ENCODE measurements at places on chromosomes 12 and 14.

DNA sequence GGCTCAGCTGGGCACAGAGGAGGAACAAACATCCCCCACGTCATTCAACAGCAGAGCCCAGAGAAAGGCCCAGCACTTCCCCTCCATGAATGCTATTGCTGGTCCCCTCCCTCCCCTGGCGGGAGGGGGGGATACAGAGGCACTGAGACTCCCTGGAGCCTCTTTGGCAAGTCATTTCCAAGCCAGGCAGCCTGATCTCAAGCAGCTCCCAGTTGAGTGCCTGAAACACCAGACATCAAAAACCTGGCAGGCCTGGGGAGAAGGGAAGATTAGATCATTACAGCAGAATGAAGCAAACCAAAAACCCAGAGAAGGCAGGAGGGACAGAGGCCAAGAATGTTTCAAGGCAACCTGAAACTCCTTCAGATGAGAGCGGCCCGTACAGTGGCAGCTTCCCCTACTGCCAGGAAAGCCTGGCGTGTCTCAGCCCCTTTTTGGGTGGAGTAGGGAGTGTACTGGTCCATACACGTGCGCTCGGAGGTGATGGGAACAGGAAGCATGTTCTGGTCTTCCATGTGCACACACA is 92.1 kb downstream of the LRRC74A start:
- no peak for DNase-seq

DNA sequence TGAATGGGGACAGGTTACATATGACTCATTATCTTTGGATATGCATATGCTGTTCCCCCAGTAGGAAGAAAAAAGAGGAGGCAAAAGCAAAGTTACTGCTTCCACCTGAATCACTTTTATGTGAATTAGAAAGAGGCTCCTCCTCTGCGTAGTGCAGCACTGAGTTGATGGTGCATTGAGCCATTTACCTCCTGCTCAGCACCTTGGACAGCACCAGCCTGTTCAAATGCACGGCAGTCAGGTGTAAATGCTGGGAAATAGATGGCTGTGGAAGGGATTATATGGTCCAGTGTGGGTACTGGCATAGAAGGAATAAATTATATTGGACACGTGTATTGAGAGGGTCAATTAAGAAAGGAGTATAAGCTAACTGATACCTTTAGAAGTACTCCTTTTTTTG is 541.9 kb upstream of the SEL1L start:
- DNase-seq, result peak; percentile 84

DNA sequence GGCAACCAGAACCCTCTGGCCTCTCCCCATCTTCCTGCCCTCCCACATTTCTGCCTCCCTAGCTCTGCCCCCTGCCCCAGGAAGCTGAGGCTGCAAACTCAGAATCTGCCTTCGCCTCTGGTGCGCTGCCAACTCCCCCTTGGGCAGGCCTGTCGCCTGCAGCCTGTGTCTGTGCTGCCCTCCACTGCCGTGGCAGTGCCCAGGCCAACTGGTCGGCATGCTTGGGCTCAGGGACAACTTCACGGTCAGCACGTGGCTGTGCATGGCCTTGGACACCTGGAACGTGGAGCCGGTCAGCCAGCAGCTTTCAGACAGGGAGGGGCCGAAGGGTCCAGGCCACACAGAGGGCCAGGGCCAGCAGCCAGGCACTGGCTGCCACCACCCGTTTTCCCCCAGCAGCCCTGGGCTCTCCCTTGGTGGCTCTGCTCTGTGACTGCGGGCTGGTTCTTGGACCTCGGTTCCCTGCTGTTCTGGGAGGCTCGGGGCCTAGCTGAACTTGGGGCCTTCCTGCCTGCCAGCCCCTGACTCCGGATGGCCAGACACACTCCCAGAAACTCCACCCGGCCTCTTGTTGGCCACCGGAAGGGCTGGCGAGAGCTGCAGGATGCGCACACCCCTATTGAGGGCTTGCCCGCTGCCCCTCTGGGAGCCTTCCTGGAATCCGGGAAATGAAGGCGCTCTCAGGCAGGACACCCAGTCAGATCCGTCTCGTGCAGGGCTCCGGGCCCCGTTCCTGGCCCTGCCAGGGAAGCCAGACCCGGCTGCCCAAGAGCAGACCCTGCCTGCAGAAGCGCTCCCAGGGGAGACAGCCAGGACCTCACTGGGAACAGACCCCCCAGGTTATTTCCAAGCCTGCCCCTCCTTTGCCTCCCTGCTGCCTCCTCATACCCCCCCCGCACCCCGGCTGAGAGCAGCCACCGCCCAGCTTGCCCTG is 34.2 kb upstream of the PPP1R13B start:
- no peak for DNase-seq

GRCh38 chr14:99840774-99841305 is 47.6 kb downstream of the EML1 start:
- DNase-seq, result no peak

DNA sequence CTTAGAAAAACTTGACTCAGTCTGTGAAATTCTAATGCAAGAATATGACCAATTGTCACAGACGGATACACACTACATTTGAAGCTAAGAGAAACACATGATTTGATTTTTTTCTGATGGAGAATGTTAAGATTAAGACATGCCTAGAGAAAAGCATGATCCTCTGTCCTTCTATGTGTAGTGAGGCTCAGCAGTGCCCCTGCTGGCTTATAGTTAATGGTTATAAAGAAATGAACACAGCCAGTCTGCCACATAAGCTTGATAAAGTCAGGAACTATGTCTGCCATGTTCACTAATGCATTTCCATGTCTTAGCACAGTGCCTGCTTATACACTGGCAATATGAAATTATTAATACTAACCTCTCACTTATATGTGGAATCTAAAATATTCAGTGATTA is 168.1 kb upstream of the DAAM1 start:
- no peak for DNase-seq

DNA sequence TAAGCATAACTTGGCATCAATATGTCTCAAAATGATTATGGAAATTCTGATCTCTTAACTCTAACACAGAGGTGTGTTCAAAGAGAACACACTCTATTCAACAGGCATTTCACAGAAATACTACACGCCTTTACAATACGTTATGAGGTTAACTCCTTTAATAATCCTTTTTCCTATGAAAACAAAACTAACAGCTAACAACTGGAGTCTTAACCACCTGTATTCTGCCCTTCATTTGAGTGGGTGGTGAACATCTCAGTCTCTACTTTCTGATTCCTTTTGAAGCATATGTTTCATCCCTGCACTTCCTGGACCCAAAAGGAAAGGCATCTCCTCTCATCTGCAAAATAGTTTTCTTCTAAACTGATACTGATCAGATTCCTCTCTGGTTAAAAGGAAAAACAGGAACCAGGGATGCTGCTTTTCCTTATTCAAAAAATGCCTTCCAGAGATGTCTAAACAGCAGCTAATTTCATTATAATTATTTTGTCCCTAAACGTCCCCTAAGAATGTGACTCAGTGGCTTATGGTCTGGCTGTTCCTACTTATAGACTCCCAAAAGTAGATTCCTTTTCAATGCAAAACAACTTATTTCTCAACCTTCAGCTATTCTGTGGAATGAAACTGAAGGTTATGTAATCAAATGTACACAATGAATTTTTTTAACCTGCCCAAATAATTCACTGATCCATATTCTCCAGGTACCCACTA is 24.1 kb downstream of the ITPR2 start:
- DNase-seq, result no peak

- DNase-seq, result no peak
These were observed 26.8 kb downstream of the EMP1 start for GRCh38 chr12:13223179-13223804.

- DNase-seq, result no peak
These were observed 118.3 kb downstream of the MGAT4C start for GRCh38 chr12:86137936-86138335.

DNA sequence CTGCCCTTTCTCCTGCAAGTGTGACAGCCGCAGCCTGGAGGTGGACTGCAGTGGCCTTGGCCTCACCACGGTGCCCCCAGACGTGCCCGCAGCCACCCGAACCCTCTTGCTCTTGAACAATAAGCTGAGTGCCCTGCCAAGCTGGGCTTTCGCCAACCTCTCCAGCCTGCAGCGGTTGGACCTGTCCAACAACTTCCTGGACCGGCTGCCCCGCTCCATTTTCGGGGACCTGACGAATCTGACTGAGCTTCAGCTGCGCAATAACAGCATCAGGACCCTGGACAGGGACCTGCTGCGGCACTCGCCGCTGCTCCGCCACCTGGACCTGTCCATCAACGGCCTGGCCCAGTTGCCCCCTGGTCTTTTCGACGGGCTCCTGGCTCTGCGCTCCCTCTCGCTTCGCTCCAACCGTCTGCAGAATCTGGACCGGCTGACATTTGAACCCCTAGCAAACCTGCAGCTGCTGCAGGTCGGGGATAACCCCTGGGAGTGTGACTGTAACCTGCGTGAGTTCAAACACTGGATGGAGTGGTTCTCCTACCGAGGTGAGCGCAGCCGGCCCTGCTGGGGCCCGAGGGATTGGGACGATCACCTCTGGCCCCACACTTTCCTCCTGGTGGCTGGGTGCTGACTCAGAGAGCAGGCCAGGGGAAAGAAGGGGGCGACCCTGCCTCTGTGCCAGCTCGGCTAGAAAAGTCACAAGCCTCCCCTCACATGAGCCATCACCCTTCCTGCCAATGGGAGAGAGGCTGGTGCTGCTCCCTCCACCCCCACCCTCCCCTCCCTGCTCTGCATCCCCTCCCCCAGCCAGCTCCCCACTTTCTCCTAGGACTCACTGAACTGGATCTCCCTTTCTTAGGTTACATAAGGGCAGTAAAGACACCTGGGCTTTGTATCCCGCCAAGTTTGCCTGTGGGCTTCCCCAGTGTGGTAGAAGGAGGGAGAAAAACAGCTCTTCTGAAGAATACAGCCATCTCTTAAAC is 10.9 kb downstream of the LRTM2 start:
- peak; percentile 85 for DNase-seq

DNA sequence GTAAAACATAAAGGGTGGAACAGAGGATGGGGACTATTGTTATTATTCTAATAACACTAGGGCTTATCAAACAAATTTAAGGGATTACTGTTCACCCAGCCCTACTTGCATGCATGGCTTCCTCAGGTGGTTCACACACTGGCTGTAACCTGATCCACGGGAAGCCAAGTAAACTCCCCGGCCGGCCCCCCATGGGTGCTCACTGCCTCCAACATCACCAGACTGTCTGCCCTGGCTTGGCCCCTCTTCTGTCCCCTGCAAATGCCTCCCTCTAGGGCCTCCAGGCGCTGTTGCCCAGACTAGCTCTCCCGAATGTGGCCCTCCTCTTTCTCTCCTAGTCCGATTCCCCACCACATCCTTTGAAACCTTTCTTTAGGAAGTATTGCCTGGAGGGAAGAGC is 18.6 kb downstream of the FAIM2 start:
- DNase-seq, result peak; percentile 37

DNA sequence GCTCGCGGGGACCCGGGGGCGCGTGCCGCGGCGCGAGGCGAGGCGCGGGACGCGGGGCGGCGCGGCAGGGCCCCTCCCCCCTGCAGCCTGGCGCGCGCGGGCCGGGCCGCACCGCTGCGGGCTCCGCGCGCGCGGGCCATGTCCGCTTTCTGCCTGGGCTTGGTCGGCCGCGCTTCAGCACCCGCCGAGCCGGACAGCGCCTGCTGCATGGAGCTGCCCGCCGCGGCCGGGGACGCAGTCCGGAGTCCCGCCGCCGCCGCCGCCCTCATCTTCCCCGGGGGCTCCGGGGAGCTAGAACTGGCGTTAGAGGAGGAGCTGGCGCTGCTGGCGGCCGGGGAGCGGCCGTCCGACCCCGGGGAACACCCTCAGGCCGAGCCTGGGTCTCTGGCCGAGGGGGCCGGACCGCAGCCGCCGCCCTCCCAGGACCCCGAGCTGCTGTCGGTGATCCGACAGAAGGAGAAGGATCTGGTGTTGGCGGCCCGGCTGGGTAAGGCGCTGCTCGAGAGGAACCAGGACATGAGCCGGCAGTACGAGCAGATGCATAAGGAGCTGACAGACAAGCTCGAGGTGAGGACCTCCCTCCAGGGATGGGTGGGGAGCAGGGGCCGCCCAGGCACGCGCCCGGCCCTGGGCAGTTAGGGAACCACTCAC is 820 bp downstream of the BICDL1 start:
- peak; percentile 87 for DNase-seq

GRCh38 chr12:50061946-50062686 is 4.7 kb downstream of the ASIC1 start:
- DNase-seq, result no peak

DNA sequence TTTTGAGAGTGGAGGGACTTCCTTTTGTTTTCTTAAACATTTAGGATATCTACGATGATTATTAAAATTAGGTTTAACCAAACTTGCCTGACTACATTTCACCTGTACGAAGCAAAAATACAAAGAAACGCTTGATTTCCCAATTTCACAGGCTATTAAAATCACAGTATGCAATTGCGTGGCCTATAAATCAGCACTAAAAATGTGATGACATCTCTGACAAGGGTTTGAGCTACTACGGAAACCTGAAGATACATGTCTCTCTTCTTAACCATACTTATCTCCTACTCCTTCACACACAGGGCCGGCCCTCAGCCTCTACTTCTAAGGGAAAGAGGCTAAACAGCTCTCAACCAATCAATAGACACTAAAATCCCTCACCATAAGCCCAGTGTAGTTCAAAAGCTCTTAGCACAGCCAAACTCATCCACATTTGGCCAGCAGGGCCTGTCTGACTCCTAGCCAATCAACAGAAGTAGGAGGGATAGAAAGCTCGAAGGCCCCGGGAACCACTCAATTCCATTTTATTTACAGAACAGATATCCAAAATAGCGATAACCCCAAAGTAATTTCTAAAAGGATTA is 137.3 kb downstream of the FOXN3 start:
- DNase-seq, result no peak

DNA sequence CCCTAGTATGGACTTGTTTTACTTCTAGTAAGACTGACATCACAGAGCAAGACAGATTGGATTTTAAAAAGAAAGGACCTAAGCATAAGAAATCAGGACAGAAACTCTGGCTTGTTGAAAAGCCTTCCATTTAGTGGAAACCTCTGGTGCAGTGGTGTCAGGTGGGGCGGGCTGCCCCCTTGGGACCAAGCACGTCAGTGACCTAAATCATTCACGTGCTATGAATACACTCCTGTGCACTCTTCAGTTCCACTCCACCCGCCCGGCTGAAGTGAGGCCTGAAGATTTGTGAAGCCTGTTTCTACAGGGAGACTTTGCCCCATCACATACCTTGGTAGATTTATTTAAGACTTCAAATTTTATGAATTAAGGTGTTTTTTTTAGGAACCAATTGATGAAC is 58.2 kb upstream of the STRN3 start:
- DNase-seq, result no peak

DNA sequence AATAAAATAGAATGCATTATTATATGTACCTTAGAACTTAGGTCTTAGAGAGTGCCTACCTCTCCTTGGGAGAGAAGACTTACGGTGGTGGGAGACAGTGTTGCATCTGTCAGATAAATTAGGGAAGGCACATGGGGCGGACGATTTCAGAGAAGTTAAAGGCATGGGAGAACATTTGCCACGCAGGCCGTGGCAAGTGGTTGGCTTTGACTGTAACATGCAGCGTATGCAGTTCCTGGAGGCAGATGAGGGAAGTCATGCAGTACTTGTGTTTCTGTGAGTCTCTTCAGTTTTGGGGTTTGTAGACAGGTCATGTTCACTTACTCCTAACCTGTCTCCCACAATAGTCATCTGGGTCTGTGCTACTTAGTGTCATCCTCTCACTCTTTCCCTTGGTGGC is 43.6 kb downstream of the ETV6 start:
- DNase-seq, result no peak

- DNase-seq, result no peak
These were observed 63.3 kb downstream of the TBX5 start for GRCh38 chr12:114342656-114343055.
